GM12878 (cell line): ENCODE measurements at places on chromosomes 6 and 20. TPM values are rescaled to one million over a fixed set of nuclear protein-coding genes. Genes with fewer than 3 reads are reported as not detected.

Gene PNRC1
- total RNA-seq, result 66.0 and 70.8 TPM in 2 replicates

- DNase-seq, result no peak
These were observed 4.0 kb downstream of the TNFRSF6B start for GRCh38 chr20:63700199-63701050.

GRCh38 chr20:1637755-1638154 lies 17.9 kb upstream of the SIRPB1 start:
- DNase-seq, result no peak

DNA sequence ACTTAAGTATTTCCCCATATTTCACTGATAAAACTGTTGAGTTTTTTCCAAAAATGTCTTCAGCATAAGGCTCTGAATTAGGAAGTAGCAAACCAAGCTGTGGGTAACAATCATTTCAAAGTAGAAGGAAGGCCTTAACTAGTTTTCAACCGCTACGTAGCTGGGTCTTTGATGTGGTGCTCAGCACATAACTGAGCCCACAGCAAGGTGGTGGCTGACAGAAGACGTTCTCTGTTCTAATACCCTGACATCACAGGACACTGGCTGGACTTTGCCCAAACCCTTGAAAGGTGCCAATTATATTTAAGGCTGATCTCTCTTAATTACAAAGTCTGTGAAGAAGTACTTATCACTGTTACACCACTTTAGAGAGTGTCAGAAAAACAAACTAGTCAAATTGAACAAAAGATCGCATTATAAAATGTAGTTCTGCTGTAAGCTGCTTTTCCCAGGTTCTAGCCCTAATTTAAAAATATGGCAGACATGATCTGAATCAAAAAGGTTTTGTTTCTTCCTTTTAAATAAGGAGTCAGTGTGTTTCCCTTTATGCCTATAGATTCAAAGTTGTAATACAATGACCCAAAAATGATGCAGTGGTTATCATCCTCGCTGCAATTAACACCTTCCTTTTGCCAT lies 26.7 kb downstream of the MAN1A1 start:
- DNase-seq, result no peak

DNA sequence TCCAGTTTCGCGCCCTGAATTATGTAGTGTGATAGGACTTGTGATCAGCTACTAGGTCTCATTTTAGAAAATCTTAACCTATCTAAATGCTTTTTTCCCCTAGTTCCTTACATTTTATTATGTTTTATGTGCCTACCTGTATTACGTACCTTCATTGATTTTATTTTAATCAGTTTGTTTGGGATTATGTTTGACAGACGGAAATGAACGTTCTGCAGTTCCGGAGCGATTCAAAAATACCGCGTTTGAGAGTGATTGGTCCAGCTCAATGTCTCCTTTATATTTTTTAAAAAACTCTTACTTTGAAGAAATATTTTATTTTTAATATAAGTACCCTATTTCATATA lies 114.3 kb upstream of the BTN3A2 start:
- DNase-seq, result no peak

- peak; percentile 24 for DNase-seq
These were observed 48.0 kb downstream of the DST start for GRCh38 chr6:56594699-56595098.

DNA sequence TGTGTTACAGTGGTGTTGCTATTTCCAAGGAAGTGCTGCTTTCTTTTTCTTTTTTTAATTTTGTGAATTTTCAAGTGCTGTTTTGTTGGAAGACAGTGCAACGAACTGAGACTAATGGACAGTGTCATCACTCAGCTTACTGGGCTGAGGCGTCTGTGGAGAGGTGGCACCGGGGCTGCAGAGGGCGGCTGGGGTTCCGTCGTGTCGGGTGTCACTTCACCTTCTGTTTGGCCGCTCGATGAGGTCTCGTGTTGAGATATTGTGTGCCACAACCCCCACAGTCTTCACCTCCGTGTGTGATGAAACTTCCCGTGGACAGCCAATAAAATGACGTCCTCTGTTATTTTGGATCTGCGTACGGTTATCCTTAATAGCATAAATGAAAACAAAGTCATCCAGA lies 149.4 kb upstream of the SNX9 start:
- no peak for DNase-seq

- no peak for DNase-seq
These were observed 103.6 kb downstream of the PAX1 start for GRCh38 chr20:21808863-21809664.

GRCh38 chr20:14009208-14009607 lies 13.9 kb downstream of the MACROD2 start:
- DNase-seq, result no peak

GRCh38 chr6:4402477-4402976 lies 267.2 kb upstream of the ECI2 start:
- DNase-seq, result no peak

DNA sequence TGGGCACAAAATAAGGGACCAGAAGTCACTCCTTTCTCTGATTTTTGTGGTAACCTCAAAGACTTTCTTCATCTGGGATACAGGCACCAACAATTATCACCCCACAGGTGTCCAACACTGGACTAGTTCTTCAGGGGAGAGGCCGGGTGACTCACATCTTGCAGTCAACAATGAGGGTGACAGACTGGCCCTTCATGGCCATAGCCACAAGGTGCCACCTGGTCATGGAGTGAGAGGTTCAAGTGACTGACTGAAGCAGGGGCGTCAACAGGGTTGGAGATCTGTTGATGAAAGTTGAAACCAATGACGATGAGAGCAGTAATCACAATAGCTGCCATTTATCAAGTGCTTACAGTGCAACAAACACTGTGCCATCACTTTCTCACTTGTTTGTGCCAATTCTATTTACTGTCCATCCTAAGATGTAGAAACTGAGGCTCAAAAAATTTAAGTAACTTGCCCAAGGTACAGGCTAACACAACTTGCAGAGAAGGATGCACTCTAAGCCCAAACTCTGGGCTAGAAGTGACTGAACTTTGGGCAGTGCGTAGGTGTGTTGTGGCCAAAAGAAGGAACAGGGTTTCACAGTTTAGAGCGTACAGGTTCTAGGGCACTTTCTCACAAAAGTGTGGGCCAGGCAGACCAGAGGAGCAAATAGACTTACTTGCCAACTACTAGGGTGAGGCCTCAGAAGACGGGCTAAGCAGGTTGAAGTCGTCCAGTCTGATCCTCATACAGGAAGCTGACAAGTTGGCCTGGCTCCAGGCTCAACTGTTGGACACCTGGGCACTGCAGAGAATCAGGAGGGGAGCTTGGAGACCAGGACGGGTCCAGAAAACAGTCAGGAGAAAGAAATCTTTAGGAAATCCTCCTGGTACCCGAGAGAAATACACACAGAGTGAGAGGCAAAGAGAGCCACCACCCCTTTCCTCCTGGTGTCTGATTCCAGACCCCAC lies 30.4 kb downstream of the HLA-DPB1 start:
- DNase-seq, result no peak

DNA sequence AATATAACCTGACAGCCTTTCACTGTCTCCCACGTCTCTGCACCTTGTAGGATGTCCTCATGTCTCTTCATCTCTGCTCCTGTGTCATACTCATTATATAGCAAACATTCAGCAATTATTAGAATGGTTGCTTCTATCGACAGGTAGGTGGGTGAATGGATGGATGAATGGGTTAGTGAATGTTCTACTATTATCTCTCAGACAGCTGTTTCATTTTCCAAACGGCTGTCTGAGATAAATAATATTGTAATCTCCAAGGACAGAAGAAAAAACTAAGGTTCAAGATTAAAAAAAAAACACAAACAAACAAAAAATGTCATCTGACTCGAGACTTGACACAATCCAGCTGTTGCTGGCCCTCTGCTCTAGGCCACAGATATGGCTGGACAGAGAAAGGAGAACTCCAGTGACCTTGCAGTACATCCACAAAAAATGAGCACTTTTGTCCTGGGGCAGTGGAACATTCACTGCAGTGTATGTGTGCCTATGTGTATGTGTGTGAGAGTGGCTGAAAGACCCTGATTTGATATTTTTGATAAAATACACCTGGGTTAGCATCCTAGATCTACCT lies 2.1 kb downstream of the HNF4A start:
- DNase-seq, result no peak

DNA sequence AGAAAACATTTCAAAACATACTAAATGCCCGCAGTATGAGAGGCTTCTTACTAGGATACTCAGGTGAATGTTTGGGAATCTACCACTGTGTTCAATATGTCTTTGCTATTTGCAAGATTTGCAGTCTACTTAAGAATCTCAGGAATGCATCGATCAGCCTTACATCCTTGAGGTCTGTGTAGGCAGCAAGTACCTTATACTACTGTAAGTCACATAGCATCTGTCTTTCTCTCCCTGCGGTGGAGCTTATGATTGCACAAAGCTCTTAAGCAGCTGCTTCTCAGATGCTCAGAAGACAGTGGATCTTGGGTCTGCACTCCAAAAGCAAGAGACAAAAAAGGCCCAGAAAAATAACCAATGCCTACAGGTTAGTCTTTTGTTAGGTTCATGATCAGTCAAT lies 21.4 kb downstream of the PCSK2 start:
- DNase-seq, result no peak

DNA sequence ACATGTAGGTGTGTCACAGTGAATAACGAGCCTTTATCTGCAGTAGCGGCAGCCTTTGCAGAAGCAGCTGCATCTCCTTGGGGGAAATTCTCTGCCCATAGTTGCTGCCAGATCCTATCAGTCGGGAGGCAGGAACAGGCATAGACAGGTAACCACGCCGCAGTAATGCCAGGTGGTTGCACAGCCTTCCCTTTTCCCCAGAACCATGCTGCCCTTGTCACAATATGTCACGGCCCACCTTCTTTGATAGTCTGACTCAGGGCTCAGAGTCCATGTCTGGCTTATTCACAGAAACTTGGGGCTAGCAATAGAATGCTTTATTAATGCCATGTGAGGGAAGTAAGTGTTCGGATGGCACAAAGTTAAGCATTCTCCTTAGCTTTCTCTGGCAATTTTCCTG lies 76.6 kb downstream of the F13A1 start:
- no peak for DNase-seq
